ENCODE measurements at places on chromosomes 5 and 9. TPM values are rescaled to one million over a fixed set of nuclear protein-coding genes. Genes with fewer than 3 reads are reported as not detected.

Gene ANKRD20A1
- 0.19 TPM for total RNA-seq

Gene ECSCR
- total RNA-seq: 17.9 TPM

Gene UGT3A1
- not detected for total RNA-seq

DNA sequence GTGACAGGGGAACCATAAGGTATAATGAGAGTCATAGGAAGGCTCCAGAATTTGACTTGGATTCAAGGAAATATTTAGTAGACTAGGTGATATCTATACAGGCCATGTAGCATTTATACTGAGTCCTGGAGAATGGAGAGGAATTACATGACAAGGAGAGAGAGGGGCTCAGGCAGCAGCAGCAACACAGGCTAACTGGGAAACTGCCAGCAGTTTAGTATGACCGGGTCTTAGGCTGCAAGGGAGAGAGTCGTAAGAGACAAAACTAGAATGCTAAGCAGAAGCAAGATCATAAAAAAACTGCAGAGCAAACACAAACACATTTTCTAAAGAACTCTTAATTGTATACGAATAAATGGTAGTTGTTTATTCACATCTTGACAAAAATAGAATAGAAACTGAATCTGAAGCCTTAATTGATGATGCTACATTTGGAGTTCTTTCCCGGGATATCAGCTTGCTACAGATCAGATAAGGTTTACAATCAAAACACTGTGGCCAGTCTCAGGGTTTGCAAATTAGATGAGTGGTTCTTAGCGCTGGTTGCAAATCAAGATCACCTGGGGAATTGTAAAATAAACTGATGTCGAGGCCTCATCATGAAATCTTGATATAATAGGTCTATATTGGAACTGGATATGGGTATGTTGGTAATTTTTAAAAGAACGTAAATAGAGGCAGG is 480.0 kb upstream of the C9orf72 start:
- DNase-seq: no peak

GRCh38 chr5:34576891-34577666 is 79.0 kb upstream of the RAI14 start:
- DNase-seq: no peak

DNA sequence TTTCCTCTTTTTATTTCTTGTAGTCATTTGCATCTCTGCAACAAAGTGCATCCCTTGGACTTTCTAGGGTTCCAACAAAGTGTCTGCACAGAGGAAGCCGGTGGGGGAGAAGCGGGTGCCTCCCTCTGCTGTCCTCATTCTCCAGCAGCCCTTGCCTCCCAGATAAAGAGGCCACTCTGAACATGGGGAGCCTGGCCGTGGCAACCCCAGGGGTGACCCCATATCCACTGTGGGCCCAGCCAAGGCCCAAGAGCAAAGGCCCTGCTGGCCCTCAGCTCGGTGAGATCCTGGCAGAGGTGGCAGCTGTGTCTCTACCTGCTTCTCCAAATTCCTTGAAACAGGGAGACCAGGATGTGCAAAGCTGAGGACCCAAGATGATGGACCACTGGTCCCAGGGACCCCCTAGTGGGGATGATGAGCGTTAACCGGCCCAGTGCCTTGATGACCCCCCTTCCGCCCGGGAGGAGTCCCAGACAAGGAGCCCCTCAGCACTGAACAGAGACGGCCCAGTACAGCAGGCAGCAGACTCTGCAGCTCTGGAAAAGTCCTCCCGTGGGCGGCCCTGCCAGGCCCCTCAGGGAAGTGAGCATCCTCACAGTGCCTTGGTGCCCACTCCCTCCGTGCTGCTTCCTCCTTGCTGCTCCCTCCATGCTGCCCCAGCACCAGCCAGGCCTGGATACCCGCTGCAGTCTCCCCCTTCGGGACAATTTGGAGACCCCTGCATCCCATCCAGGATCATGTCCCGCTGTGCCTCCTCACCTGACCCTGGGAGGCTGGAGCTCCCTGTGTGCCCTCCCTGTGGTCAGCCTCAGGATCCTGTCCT is 62.5 kb downstream of the MRPL36 start:
- no peak for DNase-seq

GRCh38 chr5:94793816-94794198 is 175.3 kb downstream of the SLF1 start:
- no peak for DNase-seq

DNA sequence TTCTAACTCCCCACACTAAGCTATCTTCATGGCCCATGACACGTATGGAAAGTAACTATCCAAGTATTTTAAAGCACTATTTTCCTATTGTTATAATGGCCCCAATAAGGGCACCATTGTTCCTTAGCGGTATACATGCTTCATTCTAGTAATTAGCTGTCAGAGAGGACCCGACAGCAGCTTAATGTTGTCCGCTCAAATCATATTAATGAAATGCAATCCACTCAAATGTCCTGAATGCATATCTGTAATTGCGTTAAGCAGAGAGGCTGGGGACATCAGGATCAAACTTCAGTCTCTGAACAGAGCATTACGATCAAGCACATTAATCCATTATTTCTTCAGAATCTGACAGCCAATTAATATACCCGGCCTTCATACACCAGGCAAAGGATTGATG is 139.7 kb downstream of the CRB2 start:
- DNase-seq: no peak

Gene SPATA31D4
- not detected for total RNA-seq

DNA sequence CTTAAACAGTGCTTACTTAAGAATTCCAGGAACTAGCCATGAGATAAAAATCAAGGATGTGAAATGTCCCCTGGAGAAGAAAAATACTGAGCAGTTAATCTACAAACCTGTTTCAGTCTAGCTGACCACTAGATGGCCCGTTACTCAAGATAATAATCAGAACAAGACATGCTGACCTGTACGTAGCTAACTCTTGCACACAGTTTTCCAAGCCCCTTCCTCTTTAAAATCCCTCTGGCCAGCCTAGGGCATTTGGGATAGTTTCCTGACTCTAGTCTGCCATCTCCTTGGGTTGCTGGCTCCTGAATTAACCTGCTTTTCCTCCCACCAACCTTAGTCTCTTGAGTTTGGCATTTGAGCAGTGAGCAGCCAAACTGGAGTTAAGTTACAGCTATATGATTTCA is 59.2 kb upstream of the TRAF1 start:
- DNase-seq: no peak

DNA sequence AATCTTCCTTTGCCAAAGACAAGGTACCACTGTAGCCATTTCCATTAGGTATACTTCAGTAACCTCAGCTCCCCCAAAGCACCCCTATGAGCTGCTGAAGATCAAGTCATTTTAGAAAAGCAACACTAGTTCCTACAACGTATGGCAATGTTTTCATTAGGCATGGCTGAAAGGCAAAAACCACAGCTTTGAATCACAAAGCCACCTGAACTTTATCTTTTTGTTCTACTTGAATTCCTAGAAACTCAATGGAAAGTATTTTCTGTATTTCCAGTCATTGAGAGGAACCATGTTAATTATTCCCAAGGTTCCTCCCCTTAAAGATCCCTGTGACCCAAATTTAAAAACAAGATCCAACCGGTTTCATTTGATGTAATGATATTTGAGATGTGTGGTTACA is 152.1 kb downstream of the EFNA5 start:
- no peak for DNase-seq
